ENCODE measurements at places on chromosomes 3 and 15.
A peak's percentile ranks its signal among the peaks of the same experiment; 100 is the strongest.

- DNase-seq, result peak; percentile 99
Measured at GRCh38 chr3:63964681-63965485, 52.7 kb upstream of the SCAANT1 start.

- no peak for DNase-seq
Measured at GRCh38 chr3:176274161-176274560, 923.1 kb downstream of the TBL1XR1 start.

DNA sequence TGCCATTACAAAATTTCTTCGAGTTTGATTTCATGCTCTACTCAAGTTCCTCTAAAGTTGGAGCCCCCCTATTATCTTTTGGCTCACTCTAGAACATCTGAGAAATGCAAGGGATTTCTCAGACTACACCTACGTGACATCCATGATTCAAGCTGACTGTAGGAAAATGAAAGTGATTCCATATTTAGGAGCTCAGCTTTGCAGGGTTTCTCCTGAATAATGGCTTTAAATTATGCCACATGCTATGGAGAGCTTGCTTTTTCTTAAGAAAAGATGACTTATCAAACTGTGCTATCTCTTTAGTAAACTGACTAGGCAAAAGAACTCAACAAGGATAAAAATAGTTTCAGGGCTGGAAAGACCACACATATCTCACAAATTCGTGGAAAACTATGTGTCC, 292.1 kb downstream of the LSAMP start:
- DNase-seq, result no peak

GRCh38 chr3:134904776-134905646, 110.0 kb downstream of the EPHB1 start:
- DNase-seq, result no peak

- no peak for DNase-seq
Measured at GRCh38 chr3:103787879-103788278, 1353.1 kb downstream of the ZPLD1 start.

- no peak for DNase-seq
Measured at GRCh38 chr3:49759226-49759625, 27.1 kb downstream of the IP6K1 start.

GRCh38 chr3:177553579-177553978, 356.3 kb upstream of the TBL1XR1 start:
- DNase-seq, result no peak

- DNase-seq, result no peak
Measured at GRCh38 chr15:63449731-63450130, 54.7 kb upstream of the USP3 start.

- DNase-seq, result no peak
Measured at GRCh38 chr3:151198849-151199248, 4.2 kb downstream of the GPR171 start.

DNA sequence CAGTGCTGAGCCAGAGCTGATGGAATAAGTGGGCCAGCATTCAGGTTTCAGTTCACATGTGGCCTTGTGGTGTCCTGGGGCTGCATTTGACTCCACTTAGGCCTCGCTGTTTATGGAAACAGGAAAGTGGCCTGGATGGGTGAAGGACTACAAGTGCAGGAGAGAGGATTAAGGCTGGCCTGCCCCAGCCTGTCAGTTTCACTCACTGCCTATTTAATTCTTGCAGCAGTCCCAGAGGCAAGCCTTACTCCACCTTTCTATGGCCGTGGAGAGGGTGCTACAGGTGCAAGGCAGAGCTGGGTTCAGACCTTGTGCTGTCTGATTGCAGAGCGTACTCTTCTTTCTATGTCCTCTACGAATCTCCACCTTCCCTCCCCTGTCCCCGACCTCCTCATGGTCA, 37.7 kb downstream of the ABHD17C start:
- no peak for DNase-seq

DNA sequence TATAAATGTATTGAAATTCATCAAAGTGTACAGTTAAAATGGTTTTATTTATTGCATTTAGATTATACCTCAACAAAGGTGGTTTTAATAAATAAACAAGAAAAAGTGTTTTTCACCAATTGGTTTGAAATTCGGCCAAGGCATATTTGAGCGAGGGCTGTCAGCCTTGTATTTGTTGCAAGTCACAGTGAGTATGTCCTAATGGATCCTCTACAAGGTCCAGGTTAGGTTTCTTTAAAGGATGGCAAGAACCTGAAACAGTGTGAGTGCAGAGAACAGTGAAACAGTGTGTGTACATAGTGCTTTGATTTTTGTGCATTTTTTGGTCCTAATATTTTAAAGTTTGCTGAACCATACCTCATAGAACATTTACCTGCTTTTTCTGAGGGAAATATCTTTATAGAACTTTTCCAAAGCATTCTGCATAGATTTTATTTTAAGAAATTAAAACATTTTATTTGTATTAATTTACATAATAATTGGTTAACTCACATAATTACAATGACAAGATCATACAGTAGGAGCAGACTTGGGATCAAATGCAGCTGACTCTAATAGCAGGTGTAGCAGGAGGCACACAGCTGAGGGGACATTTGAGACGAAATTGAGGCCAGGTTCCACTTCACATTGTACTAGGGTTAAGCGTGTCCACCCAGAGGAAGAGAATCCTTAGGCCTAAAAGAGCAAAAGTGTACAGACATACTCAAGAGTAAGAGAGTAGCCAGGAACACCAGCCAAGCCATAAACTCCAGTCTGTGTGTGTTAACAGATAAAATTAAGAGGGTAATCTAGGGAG, 428.8 kb upstream of the TPRG1 start:
- no peak for DNase-seq

- DNase-seq, result no peak
Measured at GRCh38 chr3:16741890-16742289, 136.7 kb upstream of the DAZL start.

GRCh38 chr3:183880121-183880520, 4.6 kb downstream of the PARL start:
- no peak for DNase-seq

- no peak for DNase-seq
Measured at GRCh38 chr3:161366094-161366493, 5.2 kb downstream of the SPTSSB start.

- DNase-seq, result no peak
Measured at GRCh38 chr3:119769394-119770149, 12.3 kb upstream of the NR1I2 start.

DNA sequence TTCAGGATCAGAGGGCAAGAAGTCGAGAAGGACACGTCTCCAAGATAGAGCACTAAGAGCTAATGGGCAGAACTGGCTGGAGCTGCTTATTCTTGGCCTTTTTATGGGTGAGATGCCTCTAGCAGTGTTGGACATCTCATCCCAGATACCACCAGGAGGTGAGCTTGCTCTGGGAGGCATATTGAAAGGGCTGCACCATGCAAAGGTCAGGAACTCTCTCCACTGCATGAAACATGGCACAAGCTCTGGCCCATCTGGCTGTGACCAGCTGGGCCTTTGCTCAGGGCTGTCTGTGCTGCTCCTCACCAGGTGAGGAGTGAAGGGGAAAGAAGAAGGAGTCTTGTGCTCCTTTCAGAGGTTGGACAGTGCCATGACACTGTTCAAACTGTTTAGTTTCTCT, 188.7 kb downstream of the THSD4 start:
- DNase-seq, result peak; percentile 5

DNA sequence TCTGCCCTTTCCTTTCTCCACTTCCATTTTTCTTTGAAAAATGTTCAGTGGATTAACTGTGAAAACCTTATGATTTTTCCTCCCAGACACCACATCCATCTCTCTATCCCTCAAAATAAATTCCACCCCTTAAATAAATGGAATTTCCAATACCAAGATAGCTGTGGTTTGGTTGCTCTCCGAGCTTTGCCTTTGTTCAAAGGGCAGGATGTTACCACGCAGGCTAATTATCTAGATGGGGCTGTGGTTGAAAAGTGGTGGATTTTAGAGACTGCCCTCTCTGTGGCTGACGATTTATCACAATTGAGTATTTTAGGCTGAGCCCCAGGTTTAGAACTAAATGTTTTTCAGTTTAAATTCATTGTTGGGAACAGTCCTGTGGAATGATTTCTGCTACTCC, 36.9 kb upstream of the CMSS1 start:
- DNase-seq, result no peak

- DNase-seq, result no peak
Measured at GRCh38 chr3:52437326-52438103, 7.4 kb downstream of the SEMA3G start.

GRCh38 chr3:171747223-171747920, 62.9 kb downstream of the PLD1 start:
- no peak for DNase-seq

- no peak for DNase-seq
Measured at GRCh38 chr3:111956995-111957734, 21.7 kb upstream of the ABHD10 start.

GRCh38 chr15:70584838-70585706, 178.3 kb downstream of the UACA start:
- peak; percentile 53 for DNase-seq

- peak; percentile 66 for DNase-seq
Measured at GRCh38 chr3:161104561-161105551, at the start of gene B3GALNT1. TSS of gene B3GALNT1 (minus strand) at chr3:161105349. CDS start at chr3:161086754, 18,595 bp downstream.

- no peak for DNase-seq
Measured at GRCh38 chr15:81941479-81941878, 104.3 kb downstream of the MEX3B start.

DNA sequence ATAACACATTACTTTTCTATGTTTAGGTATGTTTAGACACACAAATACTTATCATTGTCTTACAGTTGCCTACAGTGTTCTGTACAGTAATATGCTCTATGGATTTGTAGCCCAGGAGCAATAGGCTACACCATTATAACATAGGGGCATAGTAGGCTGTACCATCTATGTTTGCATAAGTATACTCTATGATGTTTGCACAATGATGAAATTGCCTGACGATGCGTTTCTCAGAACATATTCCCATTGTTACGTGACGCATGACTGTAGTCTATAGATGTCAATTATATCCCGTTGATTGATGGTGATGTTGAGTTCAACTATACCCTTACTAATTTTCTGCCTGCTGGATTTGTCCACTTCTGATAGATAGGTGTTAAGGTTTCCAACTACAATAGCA, 139.4 kb upstream of the PFN2 start:
- DNase-seq, result no peak

- no peak for DNase-seq
Measured at GRCh38 chr3:126926684-126927400, 56.1 kb upstream of the PLXNA1 start.

- DNase-seq, result no peak
Measured at GRCh38 chr3:48560648-48561018, 2.9 kb downstream of the UCN2 start.

DNA sequence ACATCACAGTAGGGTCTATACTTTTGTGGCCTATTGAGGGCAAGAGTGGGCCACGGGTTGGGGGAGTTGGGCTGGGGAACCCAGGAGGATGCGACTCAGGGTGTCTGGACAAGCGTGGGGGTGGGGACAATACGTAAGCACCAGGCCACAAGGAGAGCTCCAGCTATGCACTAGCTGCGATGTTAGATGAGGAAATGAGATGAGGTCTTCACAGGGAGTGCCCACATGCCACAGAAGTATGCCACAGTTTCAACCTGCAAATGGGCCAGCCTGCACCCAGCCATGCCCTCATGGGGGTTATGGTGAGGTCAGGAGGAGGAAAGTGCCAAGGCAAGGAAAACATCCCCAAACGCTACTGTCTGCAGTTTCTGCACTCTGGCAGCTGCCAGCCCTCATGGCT, 30.5 kb downstream of the CACNA2D2 start:
- DNase-seq, result no peak

- peak; percentile 13 for DNase-seq
Measured at GRCh38 chr3:133136114-133137041, 98.2 kb downstream of the TMEM108 start.

- no peak for DNase-seq
Measured at GRCh38 chr3:50217681-50218080, 12.6 kb downstream of the SLC38A3 start.

DNA sequence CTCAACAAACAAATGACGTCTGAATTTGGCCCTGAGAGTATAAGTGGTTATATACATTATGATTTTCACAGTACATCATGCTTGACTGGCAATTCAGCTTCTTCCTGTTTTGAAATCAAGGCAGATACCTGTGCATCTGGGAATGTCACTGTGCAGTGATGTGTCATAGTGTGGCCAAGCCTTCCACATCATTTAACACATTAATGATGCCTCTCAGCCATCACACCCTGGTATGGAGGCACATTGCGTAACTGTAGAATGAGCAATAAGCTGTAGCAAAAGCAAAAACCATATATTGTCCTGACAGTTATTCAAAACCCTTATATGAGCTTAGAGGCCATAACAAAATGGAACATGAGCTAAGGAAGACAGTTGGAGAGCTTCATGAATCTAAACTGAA, 246.0 kb downstream of the EPHA3 start:
- DNase-seq, result no peak

DNA sequence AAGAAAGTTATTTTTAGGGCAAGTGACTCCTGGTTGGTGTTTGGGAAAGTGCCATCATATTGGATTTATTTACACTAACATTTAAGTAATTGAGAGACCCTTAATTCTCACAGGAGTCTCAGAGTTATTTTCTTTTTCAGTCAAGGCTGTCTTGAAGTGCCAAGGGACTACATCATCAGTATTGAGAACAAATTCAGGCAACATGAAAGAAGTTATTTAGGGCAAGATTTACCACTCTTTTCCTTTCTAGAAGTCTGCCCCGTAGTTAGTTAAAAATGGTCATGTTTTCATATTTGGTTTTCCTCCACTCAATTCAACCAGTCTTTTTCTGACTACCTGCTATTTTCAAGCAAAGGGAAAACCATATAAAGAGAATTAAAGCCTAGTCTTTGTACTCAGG, 6.1 kb downstream of the B4GALT4 start:
- no peak for DNase-seq

- peak; percentile 52 for DNase-seq
Measured at GRCh38 chr15:57323299-57323805, 53.0 kb upstream of the CGNL1 start.

- DNase-seq, result no peak
Measured at GRCh38 chr3:55486857-55487380, at the start of gene WNT5A. TSS of gene WNT5A (minus strand) at chr3:55487306. CDS start at chr3:55486985, 321 bp downstream.

DNA sequence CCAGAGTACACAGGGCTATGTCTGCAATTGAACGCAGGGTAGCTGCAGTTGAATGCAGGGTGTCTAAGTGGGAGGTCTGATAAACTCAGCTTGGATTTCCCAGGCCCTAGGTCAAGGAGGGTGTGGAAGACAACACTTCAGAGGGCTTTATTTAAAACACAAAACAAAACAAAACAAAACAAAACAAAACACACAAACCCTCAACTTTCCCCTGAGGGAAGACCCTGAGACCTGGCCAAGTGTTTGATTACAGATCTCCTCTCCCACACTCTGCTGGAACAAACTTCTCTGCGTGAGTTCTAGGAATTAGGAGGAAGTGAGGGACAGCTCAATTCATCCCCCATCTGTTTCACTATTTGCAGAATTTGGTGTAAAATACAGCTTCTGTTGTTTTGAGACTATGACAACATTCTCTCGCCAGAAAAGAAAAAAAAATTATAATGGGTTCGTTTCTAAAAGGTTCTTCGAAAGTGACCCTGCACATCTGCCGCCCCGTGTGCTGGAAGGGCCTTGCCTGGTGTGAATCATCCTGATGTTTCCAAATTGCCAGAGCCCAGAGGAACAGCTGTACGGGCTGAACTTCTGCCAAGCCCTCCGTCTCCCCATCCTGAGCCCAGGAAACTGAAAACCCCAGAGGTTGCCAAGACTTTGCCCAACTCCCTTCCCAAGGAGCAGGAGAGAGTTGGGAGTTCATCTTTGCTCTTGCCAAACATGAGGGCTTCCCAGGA, 73.3 kb upstream of the RAD18 start:
- no peak for DNase-seq

- no peak for DNase-seq
Measured at GRCh38 chr3:158718490-158719170, 13.6 kb downstream of the RARRES1 start.
